ENCODE measurements at places on chromosomes 1 and 21.

GRCh38 chr1:107990606-107991005 is 25.6 kb upstream of the VAV3 start:
- DNase-seq: no peak

GRCh38 chr1:72885841-72886240 is 603.5 kb upstream of the NEGR1 start:
- DNase-seq: no peak

DNA sequence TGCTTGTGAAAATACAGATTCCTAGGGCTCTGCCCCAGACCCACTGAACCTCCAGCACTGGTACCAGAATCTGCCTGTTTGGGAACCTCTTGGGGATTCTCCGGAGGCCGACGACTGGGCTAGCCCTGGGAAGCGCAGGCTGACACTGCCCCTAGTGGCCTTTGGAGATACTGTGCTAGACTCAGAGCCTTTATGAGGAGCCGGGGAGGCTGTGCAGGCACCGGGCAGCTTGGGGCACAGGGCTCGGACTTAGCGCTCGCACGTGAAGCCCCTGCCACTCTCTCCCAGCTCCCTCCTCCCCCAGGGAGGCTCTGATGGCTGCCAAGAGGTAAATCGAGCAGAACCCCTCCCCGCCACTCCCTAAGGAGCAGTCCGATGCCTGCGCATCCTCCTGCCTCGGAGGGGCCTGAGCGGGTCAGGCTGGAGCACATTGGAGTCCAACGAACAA is 144.6 kb upstream of the TNR start:
- peak; percentile 64 for DNase-seq

DNA sequence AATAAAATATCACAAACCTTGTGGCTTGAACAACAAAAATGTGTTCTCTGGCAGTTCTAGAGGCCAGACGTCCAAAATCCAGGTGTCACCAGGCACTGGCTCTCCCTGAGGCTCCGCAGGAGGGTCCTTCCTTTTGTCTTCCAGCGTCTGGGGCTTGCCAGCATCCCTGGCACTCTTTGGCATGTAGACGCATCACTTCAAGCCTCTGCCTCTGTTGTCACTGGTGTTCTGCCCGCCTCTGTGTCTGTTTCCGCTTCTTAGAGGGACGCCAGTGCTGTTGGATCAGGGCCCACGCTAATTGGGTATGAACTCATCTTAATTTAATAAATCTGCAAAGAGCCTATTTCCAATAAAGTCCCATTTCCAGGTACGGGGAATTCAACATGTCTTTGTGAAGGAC is 273.7 kb upstream of the C1orf174 start:
- no peak for DNase-seq
